WTC11 (cell line): ENCODE measurements at places on chromosomes 11 and 22. TPM values are rescaled to one million over a fixed set of nuclear protein-coding genes. Genes with fewer than 3 reads are reported as not detected.

- no peak overlapping the region for H3K4me3 ChIP-seq
- no peaks in the 10 kb centered on the region for H3K27me3 ChIP-seq
- no peaks in the 10 kb centered on the region for H3K36me3 ChIP-seq
- DNase-seq = no peak
These were observed 34.1 kb downstream of the CSNK2A3 start for GRCh38 chr11:11318961-11319360.

DNA sequence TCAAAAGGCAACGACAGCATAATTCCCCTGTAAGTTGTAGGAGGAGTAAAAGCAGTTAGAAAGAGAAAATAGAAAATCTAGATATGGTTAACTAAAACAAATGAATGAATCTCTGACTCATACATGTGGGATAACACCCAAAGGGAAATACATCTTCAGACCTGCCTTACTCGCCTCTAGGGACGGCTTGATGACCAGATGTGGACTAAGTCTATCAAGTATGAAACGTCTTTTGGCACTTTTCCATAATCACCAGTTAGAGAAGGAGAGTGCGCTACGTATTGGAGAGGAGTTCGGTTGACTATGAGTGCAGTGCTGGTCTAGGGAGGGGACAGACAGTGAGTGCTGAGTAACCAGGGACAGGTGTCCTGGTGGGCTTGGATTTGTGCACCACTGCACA lies 459.9 kb downstream of the OPCML start:
- no peaks in the 10 kb centered on the region for H3K27me3 ChIP-seq
- no peak overlapping the region for H3K27ac ChIP-seq
- peaks cover 37% of the 10 kb centered on the region for H3K4me1 ChIP-seq
- no peaks in the 10 kb centered on the region for H3K36me3 ChIP-seq

- peak overlapping the region; percentile 69 for H3K4me3 ChIP-seq
- peaks cover 22% of the 10 kb centered on the region for H3K4me1 ChIP-seq
- H3K27ac ChIP-seq = peak overlapping the region; percentile 49; the same call in 1 of the 2 replicates
- peak; percentile 50 for DNase-seq
- H3K27me3 ChIP-seq = peaks cover 2% of the 10 kb centered on the region; the same call in 1 of the 2 replicates
These were observed 1.3 kb downstream of the MACROD1 start for GRCh38 chr11:64164392-64165312.

DNA sequence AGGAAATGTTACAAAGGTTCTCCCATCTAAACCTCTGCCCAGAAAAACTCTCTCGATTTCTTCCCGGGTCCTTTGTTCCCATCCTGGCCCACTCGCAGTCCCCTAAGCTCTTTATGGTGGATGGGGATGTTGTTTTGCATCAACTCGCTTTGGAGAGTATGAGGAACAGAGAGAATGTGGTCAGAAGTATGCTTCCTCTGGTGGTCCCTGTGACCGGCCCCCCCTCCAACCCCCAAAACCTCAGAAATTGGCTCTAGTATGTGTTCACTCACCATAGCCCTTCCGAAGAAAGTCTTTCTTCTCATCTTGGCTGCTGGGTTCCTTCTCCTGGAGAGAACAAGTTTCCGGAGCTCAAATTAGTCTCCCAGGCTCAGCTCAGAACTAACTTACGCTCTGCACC lies 54.4 kb downstream of the GRAMD1B start:
- peaks cover 7% of the 10 kb centered on the region for H3K36me3 ChIP-seq
- DNase-seq = no peak
- H3K27ac ChIP-seq = no peak overlapping the region
- no peak overlapping the region for H3K4me3 ChIP-seq

DNA sequence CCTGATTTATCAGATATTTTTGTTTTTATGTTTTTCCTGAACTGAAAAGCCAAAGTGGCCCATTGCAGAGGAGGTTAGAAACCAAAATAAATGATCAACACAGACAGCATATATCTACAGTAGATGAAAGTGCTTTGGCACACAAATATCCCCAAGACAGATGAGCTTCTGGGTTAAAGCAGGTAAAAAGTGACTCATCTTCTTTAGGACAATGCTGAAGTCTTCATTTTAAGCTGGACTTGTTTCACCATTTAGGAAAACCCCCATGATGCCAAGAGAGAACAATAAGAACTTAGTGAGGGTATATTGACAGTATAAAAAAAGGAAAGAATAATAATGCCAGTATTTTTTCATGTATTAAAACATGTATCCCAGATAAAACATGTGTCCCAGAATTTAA lies 100.8 kb upstream of the OR9G4 start:
- H3K4me3 ChIP-seq = no peak overlapping the region
- H3K27ac ChIP-seq = no peak overlapping the region
- no peak for DNase-seq
- no peaks in the 10 kb centered on the region for H3K4me1 ChIP-seq
- H3K36me3 ChIP-seq = peaks cover 27% of the 10 kb centered on the region

DNA sequence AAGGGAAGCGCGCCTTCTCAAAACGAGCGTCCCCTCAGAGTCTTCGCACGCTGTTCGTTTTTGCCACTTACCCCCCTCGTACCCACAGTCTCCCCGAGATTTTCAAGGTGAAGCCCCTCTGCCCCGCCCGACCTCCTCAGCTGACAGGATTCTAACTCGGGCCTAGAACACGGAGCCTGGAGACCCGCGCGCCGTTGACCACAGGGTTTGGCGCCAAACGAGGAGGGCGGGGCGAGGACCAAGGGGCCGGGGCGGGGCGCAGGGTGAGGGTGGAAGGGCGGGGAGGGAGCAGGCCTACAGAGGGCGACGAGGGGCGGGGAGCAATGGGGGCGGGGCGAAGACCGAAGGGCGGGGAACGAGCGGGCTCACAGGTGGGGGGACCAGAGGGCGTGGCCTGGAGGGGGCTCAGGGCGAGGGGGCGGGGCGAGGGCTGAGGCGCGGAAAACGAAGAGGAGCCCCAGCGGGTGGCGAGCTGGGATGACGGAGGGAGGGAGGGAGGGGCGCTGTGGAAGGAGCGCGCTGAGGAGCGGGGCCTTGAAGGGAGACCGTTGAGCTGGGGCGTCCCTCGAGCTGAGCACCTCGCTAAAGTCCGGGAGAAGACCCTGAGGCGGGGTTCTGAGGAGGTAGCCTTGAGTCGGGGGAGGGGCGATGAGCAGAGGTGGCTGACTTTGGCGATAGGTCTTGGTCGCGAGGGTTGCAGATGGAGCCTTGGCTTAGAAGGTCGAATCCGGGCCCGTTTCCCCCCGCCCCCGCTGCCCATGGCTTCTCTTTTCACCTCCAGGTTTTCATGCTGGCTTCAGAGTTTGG lies at the start of gene DMC1:
Gene DMC1 (minus strand): TSS at position 212 of the 807 bp plus-strand sequence. CDS start 1,927 bp downstream, outside the sequence.
- peak within 1 kb of the TSS; percentile 89 for H3K4me3 ChIP-seq
- peak; percentile 97 for DNase-seq
- H3K36me3 ChIP-seq = no peaks in the 10 kb centered on the region
- H3K27me3 ChIP-seq = peaks cover 8% of the 10 kb centered on the region
- H3K4me1 ChIP-seq = peaks cover 28% of the 10 kb centered on the region
- H3K27ac ChIP-seq = peak within 1 kb of the TSS; percentile 95

DNA sequence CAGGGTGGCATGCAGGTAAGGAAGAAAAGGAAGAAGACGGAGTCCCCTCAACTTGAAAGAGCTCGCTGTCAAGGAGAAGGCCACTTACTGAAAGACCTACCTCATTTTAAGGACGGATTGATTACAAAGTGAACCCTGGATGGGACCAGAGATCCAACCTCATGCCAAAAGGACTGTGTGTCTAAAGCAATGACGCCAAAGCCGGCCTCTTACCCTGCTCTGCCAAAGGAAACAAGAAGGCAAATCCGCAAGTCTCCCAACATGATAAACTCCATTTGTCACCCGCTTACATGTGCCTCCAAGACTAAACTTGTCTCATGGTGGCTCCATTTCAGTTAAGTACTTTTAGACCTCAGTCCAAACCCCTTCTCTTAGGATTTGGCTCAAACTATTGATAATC lies 148.7 kb upstream of the MTMR2 start:
- no peak for DNase-seq
- H3K27me3 ChIP-seq = no peaks in the 10 kb centered on the region
- H3K36me3 ChIP-seq = no peaks in the 10 kb centered on the region
- H3K27ac ChIP-seq = no peak overlapping the region
- peaks cover 21% of the 10 kb centered on the region for H3K4me1 ChIP-seq
- H3K4me3 ChIP-seq = no peak overlapping the region

The CHADL gene
- 1.2 to 1.7 TPM (median 1.5 TPM) in 3 replicates for total RNA-seq

The KRTAP5-7 gene
- 0.11 TPM in 1 of 3 replicates, not detected in the others for total RNA-seq

The DUSP8 gene
- total RNA-seq = 1.7 to 2.5 TPM (median 2.4 TPM) in 3 replicates

DNA sequence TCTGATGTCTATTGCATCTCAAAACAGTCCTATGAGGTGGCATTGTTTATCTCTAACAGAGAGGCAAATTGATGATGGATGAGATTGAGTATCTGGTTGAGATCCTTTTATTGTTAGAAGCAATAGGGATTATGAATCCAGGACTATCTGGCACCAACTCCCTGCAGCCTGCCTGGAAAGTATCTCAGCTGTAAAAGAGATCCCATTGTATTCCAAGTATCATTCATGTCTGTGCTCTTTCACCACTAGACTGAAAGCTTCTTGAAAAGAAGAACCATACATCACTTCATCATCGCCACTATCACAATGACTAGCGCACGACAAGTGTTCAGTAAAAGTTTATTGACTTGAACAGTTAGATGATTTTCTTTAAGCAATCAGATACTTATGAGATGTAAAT lies 41.9 kb upstream of the PCF11 start:
- DNase-seq = no peak
- H3K27me3 ChIP-seq = no peaks in the 10 kb centered on the region
- H3K4me3 ChIP-seq = no peak overlapping the region

- H3K36me3 ChIP-seq = peaks cover 27% of the 10 kb centered on the region
- H3K4me1 ChIP-seq = peaks cover 17% of the 10 kb centered on the region
- no peaks in the 10 kb centered on the region for H3K27me3 ChIP-seq
These were observed 1.1 kb downstream of the PRDX5 start for GRCh38 chr11:64318766-64319761.

The OR5A1 gene
- total RNA-seq = not detected in 3 replicates

The MYOD1 gene
- not detected in 3 replicates for total RNA-seq

DNA sequence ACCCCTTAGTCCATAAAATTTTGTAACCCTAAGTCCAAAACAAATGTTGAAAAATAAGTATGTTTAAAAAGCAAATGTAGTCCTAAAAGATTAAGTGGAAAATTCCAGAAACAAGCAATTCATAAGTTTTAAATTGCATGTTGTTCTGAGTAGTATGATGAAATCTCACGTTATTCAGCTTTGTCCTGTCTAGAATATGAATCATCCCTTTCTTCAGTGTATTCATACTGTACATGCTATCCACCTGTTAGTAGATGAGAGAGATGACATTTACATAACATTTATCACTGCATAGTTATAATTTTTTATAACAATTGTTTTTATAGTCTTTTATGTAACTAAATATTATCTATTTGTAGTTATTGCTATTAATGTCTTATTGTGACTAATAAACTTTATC lies 622.3 kb upstream of the CHORDC1 start:
- 0 out of 2 replicates have a peak, but pooled peaks cover 2% of the 10 kb centered on the region for H3K4me1 ChIP-seq
- DNase-seq = no peak
- no peak overlapping the region for H3K27ac ChIP-seq
- H3K4me3 ChIP-seq = no peak overlapping the region

DNA sequence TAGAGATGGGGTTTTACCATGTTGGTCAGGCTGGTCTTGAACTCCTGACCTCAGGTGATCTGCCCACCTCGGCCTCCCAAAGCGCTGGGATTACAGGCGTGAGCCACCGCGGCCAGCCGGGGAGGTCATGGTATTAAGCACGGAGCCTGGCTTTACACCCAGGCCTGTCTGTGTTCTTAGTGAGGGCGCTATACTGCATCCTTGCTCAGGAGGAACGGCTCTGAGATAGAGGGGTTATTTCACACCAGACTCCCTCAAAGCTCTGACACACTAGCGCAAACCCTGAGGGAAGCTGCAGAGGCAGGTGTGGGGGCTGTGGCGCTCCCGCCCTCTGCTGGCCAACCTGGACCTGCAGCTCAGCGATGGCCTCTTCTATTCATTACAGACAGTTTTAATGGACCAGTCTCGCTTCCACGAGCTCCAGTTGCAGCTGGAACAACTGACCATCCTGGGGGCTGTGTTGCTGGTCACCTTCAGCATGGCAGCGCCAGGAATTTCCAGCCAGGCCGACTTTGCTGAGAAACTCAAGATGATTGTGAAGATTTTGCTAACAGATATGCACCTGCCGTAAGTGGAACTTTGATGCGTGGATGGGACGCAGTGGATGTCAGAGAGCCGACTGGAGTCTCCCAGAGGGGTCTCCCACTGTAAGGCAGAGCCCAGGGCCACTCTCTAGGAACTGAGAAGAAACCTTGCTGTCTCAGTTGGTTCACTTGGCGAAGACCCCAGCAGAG lies 26.2 kb downstream of the TCP11L1 start:
- H3K4me1 ChIP-seq = peaks cover 19% of the 10 kb centered on the region
- peak; percentile 88 for DNase-seq
- no peaks in the 10 kb centered on the region for H3K27me3 ChIP-seq

The MFRP gene
- not detected in 3 replicates for total RNA-seq

The NARS2 gene
- 36.4 to 42.8 TPM (median 42.6 TPM) in 3 replicates for total RNA-seq

The OR10V1 gene
- not detected in 3 replicates for total RNA-seq

DNA sequence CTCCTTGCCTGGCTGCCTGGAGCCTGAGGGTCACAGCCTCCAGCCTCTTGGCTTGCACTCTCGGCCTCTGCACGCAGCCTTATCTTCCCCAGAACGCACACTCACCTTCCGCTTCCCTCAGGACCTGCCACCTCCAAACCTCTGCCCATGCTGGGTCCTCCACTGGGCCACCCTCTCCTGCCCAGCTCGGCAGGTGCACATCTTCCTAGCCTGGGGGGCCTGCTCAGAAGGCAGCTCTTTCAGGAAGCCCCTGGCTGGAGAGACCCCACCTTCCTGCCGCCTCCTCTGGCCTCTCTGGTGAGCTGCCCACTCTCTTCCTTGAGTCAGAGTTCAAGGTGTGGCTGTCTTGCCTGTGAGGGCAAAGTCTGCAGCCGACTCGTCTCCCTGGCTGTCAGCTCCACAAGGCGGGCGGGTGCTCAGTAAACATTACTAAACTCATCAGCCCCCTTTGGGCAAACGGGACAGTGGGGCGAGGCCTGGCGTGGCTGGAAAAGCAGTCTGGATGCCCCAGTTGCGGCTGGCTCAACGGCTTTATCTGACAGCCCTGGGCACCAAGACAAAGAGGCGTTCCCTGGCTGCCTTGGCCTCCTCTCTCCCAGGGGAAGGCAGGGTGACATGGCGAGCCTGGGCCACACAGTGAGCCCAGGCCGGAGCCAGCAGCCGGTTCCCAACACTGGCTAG lies 1.7 kb upstream of the LINC01488 start:
- H3K4me1 ChIP-seq = peaks cover 29% of the 10 kb centered on the region
- H3K36me3 ChIP-seq = no peaks in the 10 kb centered on the region
- no peak for DNase-seq
- no peak overlapping the region for H3K27ac ChIP-seq
- H3K27me3 ChIP-seq = peaks cover 25% of the 10 kb centered on the region
